ENCODE measurements at places on chromosomes 2 and 18.

DNA sequence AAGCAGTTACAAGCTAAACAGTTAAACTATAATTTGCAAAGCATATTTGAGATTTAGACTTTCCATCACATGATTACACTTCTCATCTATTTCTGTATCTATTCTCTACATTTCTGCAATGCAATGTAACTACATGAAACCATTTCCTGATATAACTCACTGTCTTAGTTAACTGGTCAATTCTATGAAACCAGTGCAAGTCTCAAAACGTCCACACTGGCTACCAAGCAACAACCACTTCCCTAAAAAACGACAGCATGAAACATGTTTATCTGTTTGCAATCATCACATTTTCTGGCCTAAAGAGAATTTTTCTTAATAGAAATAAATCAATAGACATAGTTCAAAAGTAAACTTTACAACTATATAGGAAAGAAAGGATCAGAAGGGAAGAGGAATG lies 17.4 kb downstream of the FECH start:
- DNase-seq, result no peak

DNA sequence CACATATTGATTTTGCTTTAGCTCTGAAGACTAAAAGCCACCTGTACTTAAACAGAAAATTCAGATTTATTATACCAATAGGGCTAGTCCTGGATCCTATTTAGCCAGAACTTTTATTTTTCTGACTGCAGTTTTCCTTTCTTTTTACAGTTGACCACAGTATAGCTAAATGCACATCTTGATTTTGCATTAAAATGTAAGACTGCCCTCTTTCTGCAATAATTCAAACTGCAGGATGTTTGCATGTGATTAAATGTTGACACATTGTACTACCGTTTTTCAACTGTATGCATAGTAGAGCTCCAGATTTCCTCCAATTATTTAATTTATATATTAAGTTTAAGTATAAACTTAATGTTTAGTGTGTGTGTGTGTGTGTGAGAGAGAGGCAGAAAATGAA lies 1262.9 kb downstream of the SUCLG1 start:
- DNase-seq, result no peak

DNA sequence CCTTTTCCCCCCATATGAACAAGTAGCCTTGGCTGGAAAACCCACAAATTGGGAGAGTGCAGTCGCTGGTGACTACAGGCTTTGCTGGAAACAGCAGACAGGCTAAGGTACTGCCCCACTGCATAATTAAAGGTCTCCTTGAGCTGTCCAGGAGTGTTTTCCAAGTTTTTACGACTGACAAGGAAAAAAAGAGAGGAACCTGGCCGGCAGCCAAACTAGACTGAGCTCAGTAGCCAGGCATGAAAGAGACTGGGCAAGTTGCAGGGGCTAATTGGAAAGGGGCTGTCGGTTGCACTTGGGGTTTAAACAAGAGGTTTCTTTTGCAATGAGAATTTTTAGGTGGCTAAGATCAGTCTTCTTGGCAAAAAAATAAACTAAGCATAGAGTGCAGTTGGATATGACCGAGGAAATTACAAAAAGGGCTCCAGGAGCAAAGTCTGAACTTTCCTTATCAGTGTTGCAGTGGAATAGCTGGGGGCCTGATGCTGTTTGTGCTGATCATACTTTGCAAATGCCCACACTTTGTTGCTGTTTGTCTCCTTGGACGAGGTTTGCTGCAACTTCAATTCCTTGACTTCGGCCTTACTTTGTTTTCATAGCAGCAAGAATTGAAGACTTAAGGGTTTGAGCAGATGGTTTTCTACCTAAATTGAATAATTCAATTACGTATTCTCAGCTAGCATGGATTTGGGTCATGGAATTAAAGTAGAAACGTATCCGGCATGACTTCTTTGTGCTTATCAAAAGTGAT lies 2.1 kb downstream of the GULP1 start:
- DNase-seq, result peak; percentile 29

DNA sequence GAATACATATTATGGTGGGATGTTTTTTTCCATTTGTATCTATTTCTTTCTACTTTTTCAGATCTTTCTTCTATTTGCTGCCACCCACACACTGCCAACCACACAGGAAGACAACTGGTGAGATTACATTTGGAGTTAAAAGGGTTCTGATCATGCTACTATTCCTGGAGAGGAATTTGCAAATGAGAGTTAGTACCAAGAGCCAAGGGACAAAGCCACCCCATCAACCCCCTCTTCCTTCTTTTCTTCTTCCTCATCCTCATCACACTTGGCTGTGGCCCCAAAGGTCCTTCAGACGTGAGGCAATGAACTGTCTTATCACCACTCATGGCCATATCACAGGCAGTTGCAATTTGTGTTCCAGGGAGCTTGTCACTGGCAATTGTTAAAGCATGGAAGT lies 215.6 kb upstream of the SLC14A2 start:
- DNase-seq, result no peak

- no peak for DNase-seq
Observed at GRCh38 chr2:60000686-60001085, 552.8 kb downstream of the BCL11A start.

GRCh38 chr2:127610561-127610960 lies 35.4 kb upstream of the GPR17 start:
- no peak for DNase-seq

DNA sequence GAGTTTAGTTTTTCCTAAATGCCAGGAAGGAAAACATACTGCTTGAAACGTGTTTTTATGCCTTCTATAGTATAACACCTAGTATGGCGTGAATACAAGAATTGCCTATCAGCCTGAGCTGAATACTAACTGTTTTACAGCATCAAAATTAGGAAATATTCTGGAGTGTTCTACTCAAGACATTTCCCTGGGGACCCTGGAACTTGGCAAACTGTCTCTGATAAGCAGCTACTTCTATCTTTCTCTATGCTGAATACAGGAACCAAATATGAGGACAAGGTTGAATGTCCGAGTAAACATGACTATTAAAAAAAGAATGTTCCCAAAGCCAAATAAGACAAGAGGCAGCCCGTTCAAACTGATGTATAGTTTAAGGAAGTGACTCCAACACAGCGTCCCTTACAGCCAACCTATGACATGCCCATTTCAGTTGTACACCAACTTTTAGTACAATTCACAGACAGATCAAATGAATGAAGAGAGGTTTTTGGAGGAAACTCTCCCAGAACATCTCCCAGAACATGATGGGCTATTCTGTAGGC lies 951.3 kb upstream of the ACVR2A start:
- no peak for DNase-seq

- DNase-seq, result no peak
Observed at GRCh38 chr2:206452242-206452641, 8.9 kb downstream of the ADAM23 start.

GRCh38 chr18:75172299-75173124 lies 36.4 kb downstream of the PTGR3 start:
- DNase-seq, result no peak

GRCh38 chr2:162382278-162382677 lies 38.3 kb downstream of the GCA start:
- DNase-seq, result no peak

GRCh38 chr2:71669058-71669456 lies 215.7 kb downstream of the DYSF start:
- no peak for DNase-seq

- no peak for DNase-seq
Observed at GRCh38 chr2:120783969-120784372, 48.3 kb downstream of the GLI2 start.

GRCh38 chr2:197145471-197146056 lies 165.0 kb downstream of the ANKRD44 start:
- no peak for DNase-seq

- DNase-seq, result no peak
Observed at GRCh38 chr18:65942854-65943253, 192.0 kb downstream of the CDH7 start.

DNA sequence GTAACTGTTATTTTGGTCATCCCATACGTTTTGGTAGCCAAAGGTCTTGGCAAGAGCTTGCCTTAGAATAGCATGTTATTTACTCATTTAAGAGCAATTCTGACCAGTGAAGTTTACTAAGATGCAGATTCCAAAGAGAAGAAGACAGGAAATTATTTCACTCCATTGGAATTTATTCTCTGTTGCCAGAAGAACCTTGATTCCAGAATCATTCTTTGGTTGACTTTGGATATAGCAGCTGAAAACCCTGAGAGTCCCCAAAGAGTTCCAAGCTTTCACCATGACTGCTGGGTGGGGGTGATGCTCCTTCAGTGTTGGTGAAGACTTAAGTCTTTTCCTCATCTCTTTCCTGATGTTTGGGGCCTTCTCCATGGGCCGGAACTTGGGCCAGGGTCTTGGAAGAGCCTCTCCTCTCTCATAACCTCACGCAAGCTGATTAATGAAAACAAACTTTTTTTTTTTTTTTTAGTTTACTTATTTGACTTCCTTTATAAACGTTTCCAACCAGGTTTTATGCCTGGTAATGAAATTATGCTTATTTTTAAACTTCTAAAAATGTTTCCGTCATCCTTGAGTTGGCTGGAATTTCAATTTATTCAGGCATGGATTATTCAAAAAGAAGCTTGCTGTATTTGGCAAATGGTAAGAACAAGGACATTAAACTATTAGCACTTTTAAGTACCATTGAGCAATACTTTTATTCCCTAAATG lies 192.0 kb downstream of the MTX2 start:
- no peak for DNase-seq

DNA sequence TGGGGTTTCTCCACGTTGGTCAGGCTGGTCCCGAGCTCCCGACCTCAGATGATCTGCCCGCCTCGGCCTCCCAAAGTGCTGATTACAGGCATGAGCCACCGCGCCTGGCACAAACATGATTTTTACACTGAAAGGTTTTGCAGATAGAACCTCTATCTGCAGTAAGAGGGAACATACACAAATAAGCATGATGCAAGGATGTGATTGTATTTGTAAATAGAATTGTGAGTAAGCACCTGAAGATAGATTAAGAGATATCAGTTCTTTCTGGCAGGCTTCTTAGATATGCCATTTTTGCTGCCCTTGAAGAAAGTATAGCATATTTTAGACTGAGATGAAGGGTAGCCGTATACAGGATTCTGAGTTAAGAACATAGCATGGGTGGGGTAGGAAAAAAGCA lies 3.6 kb downstream of the COMMD1 start:
- DNase-seq, result no peak

GRCh38 chr2:72347081-72347480 lies 199.4 kb upstream of the CYP26B1 start:
- DNase-seq, result no peak

DNA sequence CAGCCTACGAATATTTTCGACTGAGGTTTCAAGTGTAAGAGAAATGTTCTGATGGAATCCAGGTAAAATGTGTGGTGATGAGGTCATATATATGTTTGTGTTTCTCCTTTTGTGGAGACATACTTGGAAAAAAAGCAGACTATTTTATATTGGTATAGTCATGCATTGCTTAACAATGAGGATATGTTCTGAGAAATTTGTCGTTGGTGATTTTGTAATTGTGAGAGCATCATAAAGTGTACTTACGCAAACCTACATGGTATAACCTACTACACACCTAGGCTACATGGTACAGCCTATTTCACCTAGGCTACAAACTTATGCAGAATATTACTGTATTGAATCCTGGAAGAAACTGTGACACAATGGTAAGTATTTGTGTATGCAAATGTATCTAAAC lies 1849.9 kb upstream of the CELF4 start:
- no peak for DNase-seq

- DNase-seq, result no peak
Observed at GRCh38 chr2:41896186-41896846, 151.5 kb upstream of the PKDCC start.

DNA sequence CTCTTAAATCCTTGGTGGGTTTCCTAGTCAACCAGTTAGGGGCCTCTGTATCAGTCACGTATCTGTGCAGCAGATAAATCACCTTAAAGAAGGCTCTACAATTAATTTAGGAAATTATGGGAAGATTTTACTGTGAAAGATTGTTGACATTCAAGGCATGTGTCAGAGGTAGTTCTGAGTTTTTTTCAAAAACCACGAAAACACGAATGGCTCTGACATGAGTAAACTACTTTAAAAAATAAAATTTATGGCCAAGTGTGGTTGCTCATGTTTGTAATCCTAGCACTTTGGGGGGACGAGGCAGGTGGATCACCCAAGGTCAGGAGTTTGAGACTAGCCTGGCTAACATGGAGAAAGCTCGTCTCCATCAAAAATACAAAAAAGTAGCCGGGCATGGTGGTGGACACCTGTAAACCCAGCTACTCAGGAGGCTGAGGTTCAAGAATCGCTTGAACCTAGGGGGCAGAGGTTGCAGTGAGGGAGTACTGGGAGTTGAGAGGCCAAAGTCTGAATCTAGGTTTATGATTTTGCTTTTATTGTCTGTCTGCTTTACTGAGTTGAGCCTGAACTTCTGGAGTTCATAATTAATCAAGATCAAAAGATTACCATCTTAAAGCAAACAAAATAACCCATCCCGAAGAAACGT lies 77.1 kb downstream of the SPRED2 start:
- DNase-seq, result no peak

DNA sequence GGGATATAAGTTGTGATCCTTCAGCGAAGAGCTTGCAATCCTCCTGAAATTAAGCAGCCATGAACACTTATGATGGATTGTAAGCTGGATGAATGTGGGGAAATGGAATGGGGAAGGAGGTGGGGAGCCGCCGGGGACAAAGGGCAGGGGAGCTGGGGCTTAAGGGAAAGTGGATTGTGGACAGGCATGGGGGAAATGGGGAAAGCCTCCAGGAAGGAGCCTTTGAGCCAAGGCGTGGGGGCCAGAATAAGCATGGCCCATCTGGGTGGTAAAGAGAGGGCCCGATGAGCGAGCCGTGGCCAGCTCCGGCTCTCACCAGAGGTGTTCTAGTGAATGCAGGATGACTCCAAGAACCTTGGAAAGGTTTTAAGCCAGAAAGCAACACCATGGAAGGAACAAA lies 124.0 kb downstream of the SMAD7 start:
- DNase-seq, result no peak

GRCh38 chr18:37852464-37852863 lies 286.9 kb upstream of the CELF4 start:
- no peak for DNase-seq

DNA sequence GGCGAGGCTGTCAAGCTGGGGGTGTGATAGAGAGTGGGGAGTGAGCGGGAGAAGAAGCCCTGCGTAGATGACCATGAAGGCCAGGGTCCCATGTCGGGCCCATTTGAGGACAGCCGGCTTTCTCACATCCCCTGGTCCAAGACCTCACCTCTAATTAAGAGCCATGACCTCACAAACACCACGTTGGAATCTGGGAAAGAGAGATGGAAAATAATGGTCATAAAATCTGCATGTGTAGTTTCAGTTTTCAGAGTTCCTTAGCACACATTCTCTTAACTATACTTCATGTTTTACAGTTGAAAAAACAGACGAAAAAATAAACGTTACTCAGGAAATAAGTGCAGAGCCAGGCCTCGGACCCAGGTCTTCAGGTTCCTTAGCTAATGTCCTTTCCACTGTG lies 244.8 kb upstream of the SIX2 start:
- DNase-seq, result no peak
